Mammary epithelial cell (primary cell): ENCODE measurements at places on chromosomes 2 and 18. TPM values are rescaled to one million over a fixed set of nuclear protein-coding genes. Genes with fewer than 3 reads are reported as not detected.

The ICA1L gene
- 10.5 TPM for total RNA-seq

The SFT2D3 gene
- total RNA-seq, result 9.2 TPM

The GNAL gene
- 40.8 TPM for total RNA-seq

The SCTR gene
- not detected for total RNA-seq

The CELF4 gene
- 0.67 TPM for total RNA-seq

The CCDC88A gene
- total RNA-seq, result 56.7 and 62.1 TPM in 2 replicates

The TSPYL6 gene
- total RNA-seq, result not detected in 2 replicates

The DCDC2C gene
- not detected for total RNA-seq

The UGT1A4 gene
- 0.14 and 0.53 TPM in 2 replicates for total RNA-seq

The MRPS5 gene
- total RNA-seq, result 21.7 TPM

The SLC38A11 gene
- not detected for total RNA-seq

The TMEM198 gene
- total RNA-seq, result 1.3 TPM

The UGT1A3 gene
- total RNA-seq, result 0.37 and 0.40 TPM in 2 replicates

The SULT1C3 gene
- not detected in 2 replicates for total RNA-seq

The BMPR2 gene
- total RNA-seq, result 44.1 and 46.5 TPM in 2 replicates

The FBXO36 gene
- 0.75 and 0.78 TPM in 2 replicates for total RNA-seq

The ADAM23 gene
- 18.3 and 30.1 TPM in 2 replicates for total RNA-seq

The HOXD1 gene
- total RNA-seq, result not detected in 2 replicates

The UCN gene
- 0.40 and 2.2 TPM in 2 replicates for total RNA-seq

The PROC gene
- total RNA-seq, result 2.7 TPM

The ANKZF1 gene
- total RNA-seq, result 29.2 TPM

The SLC19A3 gene
- 0.83 TPM for total RNA-seq

The TGFA gene
- 59.2 TPM for total RNA-seq

The MROH2A gene
- 0.50 TPM for total RNA-seq

The SLC14A1 gene
- total RNA-seq, result not detected in 2 replicates

The ATRAID gene
- total RNA-seq, result 76.5 and 103 TPM in 2 replicates

The RMC1 gene
- total RNA-seq, result 32.4 and 33.3 TPM in 2 replicates
